Pancreas (tissue), 10 donors: ENCODE measurements at places on chromosomes 2 and 18. TPM values are rescaled to one million over a fixed set of nuclear protein-coding genes. Genes with fewer than 3 reads are reported as not detected.

- no peak for DNase-seq
These were observed 29.6 kb upstream of the IL1R1 start for GRCh38 chr2:102112692-102113665.

Gene APLF
- 1.9 TPM for total RNA-seq

DNA sequence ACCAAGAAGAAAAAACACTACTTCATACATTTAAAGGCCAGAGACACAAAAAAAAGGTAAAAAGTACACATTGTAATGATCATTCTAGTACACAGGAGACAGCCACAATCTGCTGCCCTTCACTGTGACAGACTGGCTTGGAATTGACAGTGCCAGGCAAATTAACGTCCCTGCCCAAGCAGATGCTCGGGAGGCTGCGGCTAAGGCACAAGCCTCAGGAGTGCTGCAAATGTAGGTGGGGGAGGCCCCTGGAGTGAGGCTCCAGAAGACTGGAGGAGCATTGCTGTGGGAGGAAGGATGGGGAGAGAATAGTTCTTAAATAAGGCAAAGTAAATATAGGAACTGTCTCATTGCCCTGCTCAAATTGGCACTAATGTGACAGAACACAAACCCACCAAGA is 18.6 kb downstream of the ERCC3 start:
- DNase-seq = no peak

DNA sequence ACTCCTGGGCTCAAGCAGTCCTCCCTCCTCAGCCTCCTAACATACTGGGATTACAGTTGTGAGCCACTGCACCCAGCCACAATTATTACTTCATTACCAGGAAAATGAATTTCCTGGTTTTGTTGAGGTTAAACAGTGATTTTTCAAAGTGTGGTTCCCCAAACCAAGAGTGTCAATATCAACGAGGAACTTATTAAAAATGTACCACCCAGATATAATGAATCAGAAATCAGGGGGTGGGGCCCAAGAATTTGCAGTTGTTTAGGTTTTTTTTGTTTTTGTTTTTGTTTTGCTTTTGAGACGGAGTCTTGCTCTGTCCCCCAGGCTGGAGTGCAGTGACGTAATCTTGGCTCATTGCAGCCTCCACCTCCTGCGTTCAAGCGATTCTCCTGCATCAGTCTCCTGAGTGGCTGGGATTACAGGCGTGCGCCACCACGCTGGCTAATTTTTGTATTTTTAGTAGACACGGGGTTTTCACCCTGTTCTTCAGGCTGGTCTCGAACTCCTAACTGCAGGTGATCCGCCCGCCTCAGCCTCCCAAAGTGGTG is 94.1 kb downstream of the WDSUB1 start:
- no peak for DNase-seq
